Caco-2 (cell line): ENCODE measurements at places on chromosomes 6 and 20.

DNA sequence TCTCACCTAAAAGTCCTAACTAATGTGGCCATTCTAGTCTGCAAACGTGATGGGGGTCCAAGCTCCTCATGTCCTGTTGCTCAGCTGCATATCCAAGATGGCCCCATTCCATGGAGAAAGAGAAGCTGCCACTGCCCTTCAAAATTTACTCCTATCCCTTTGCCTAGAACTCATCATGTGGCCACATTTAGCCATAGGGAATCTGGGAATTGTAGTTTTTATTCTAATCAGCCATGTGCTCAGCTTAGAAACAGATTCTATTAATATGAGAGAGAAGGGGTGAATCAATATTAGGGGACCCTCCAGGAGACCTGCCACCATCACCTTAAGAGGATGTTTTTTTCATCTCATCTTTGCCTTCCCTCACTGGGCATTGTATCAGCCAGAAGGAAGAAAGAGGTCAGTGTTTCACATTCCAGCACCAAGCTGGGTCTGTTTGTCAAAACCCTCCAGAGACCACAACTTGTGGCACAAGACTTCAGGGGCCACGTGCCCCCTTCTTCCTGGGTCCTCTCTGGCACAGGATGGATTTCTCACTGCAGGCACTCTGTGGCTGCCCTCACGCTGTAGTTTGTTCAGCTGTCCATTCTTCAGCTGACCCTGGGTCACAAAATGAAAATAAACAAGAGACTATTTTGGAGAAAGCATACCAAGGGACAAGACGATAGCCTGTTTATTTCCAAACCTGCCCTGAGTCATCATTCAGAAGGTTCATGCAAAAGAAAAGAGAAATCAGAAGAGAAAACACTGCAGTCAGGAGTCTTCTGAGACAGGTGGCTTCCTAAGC lies 172.0 kb downstream of the EYA2 start:
- peak; percentile 15 for DNase-seq

- DNase-seq, result no peak
Measured at GRCh38 chr6:145809211-145809610, 5.4 kb downstream of the FBXO30 start.

DNA sequence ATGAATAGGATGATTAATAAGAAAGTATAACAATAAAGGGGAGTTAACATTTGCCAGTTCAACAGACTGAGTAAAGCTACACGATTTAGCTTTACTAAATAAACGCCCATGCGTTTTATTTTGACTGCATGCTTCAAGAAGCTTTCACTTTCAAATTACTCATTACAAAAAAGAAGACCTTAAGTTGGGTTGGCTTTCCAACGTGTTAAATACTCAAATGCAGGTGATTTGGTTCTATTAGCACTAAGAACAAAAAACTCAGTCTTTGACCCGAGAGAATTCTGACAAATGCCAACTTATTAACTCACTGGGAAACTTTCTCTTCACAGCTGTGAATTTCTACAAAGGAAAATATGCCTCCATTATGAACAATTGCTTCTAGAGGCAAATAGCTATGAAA lies 24.8 kb downstream of the RNF146 start:
- no peak for DNase-seq

DNA sequence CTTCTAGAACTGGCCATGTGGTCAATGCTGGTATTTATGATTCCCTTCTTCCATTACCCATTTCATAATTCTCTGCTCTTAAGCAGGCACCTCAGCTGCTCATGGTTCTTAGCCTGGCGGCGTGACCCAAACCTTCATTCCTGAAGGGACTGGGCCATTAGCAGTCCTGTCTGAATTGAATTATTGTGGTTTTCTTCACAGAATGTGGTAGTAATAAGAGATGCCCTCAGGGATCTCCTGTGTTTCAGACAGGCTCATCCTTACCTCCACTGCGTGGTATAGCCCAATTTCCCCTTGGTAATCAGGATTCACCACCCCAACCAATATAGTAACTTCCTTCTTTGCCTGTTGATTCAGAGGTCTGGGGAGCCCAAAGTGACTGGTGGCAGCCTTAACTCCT lies 37.6 kb downstream of the PKIB start:
- DNase-seq, result no peak

- DNase-seq, result no peak
Measured at GRCh38 chr6:125149256-125150144, 4.1 kb upstream of the TPD52L1 start.

- peak; percentile 33 for DNase-seq
Measured at GRCh38 chr20:2671977-2672376, 8.0 kb upstream of the IDH3B start.

DNA sequence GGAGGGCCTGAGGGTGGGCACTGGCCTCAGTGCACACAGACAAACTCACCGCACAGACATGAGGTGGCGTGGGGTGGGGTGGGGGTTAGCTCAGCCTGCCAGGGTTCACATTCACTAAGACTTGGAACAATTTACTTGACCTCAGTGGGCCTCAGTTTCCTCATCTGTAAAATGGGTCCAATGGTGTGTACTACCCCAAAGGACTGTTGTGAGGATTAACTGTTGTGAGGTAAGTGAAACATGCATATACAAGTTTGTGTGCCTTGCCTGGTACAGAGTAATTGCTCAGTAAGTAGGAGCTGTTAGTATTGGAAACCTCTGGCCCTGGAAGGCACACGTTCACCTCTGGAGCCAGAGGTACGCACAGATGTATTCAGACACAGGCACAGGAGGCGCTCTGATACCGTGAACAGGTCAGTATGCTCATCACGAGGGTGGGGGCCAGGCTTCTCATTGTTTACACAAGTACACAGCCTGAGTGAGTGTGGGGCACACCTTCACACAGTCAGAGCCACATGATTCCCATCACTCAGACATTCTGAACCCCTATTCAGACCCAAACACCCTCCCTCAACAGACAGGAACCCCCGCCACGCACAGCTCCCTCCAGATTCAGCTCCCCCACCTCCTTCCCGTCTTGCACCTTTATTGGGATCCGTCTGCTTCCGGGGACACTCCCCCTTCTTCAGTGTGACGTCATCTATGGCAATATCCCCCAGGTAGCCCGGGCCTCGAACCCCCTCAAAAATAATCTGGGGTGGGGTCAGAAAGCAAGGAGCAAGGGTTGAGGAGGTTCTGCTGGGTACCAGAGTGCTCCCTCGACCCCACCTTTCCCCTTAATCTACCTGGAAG lies 59.9 kb downstream of the MDGA1 start:
- no peak for DNase-seq

DNA sequence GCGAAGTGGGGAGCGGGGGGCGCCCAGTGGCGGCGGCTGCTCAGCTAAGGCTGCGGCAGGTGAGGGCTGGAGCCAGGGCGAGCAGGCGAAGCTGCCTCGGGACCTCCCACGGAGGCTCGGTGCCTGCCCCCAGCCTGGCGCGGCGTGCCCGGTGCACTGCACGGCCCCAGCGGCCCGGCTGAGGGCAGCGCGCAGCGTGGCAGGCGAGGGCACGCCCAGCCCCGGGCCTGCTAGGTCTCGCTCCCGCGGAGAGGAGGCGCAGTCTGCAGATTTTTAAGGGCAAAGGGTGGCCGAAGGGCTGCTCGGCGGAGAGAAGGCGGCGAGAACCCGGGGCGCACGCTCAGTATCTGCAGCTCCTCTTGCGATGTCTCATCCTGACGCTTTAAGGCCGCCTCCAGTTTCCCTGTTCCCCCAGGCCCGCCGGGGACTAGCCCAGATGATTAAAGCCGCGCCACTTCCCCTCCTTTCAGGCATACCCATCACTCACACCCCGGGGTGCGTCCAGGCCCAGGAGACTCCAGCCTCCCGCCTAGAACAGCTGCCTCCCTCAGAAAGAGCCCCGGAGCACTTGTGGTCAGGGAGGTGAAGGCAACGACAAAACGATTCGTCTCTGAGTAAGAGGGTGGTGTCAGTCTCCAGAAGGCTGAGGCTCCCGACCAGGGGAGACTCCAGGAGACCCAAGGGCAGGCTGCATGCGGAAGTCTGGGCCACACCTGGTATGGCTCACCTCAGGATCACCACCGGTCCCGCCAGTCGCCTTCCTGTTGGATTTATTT lies at the start of gene FERMT1:
Gene FERMT1, minus strand, starts transcription at position 158 of the 776 bp plus-strand sequence. CDS start 3,476 bp downstream, outside the sequence.
- peak; percentile 90 for DNase-seq

DNA sequence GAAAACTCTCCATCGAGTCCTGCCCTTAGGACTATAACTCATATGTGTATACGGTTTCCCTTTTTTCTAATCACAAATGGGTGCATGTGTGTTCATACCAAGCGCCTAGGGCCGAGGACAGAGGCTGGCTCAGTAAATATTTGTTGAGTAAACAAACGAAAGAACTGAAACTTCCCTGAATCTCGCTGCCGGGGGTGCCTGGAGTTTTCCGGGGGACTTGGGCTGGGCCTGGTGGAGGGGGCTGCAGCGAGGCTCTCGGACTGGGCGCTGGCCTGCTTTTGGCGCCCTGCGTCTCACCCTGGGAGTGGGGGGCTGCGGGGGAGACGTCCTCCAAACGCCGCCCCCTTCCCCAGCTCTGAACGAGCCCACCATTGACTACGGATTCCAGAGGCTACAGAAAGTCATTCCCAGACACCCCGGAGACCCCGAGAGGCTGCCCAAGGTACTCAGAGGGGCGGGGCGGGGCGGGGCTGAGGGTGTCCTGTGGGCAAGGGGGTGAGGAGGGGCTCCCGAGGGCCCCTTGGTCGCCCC lies 49.0 kb downstream of the CPXM1 start:
- DNase-seq, result peak; percentile 42

GRCh38 chr6:158027590-158028285 lies 46.1 kb downstream of the SYNJ2 start:
- no peak for DNase-seq

- DNase-seq, result no peak
Measured at GRCh38 chr20:41204304-41205265, 67.2 kb downstream of the PLCG1 start.

- no peak for DNase-seq
Measured at GRCh38 chr6:12058172-12058961, 46.3 kb downstream of the HIVEP1 start.

DNA sequence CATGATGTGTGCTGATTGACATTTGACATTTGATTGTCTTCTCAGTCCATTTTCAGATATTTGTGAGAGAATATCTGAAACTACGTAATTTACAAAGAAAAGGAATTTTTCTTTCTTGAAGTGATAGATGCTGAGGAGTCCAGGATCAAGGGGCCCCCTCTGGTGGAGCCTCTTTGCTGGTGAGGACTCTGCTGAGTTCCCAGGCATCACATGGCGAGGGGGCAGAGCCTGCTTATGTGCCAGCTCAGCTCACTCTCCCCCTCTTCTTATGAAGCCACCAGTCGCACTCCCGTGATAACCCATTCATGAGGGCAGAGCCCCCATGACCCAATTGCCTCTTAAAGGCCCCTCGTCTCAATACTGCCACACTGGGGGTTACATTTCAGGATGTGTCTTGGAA lies 91.3 kb downstream of the RPP40 start:
- no peak for DNase-seq

DNA sequence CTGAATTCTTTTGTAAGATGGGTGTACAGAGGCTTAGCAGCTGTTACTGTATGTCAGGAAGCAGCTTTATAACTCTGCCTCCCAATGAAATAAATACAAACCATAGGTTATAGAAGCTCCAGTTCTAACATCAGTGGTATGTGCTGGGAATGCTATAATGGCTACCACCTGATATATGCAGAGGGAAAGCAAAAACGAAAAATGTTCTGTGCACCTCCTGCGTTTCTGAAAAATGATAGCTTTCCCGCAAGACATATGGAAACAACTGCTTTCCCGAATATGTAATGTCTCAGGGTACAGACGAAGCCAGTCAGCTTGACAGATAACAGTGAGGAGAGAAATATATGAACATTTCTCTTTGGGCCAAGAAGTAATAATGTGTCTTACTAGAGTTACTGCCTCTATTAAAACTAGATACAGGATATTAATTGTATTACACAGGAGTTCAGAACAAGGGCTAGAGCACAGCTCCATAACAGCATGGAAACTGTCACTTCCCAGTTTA lies 517.0 kb upstream of the NRSN1 start:
- DNase-seq, result no peak

- DNase-seq, result no peak
Measured at GRCh38 chr20:2153326-2153725, 51.7 kb downstream of the STK35 start.

- DNase-seq, result no peak
Measured at GRCh38 chr6:33705268-33705885, 6.1 kb downstream of the UQCC2 start.

GRCh38 chr6:138655828-138656227 lies 117.7 kb upstream of the CCDC28A start:
- DNase-seq, result no peak

DNA sequence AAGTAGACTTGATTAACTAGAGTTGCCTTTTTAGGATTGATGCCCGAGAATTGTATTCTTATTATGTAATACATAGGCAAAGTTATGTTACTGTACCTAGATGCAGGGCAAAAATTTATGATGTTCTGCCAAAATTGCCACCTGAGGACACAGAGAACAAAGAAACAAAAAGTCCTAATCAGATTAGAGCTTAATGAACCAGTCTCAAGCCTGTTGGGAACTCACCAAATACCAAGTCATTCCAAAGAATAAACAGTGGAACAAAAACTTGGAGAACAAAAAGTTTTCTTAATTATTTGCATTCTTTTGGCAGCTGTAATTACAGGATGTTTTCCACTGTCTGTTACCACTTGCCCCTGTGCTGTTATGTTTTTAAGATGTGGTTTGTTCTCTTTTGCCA lies 154.7 kb upstream of the SGK1 start:
- no peak for DNase-seq

DNA sequence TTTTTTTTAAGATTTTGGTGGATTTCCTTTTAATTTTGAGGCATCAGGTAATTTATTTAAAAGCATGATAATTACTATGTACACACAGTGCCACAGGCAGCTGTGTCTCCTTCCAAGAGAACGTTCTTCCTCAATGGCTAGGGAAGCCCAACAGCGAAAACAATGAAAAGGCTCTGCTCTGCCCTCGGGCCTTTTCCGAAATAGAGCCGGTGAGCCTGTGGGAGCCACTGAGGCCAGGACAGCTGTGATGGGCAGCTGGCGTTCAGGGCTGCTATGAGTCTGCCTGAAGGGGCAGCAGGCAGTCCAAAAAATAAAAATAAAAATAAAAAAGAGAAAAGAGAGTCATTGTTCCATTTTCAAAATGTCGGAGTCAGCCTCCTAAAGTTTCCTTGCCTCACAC lies 443.8 kb downstream of the KIF16B start:
- DNase-seq, result no peak

DNA sequence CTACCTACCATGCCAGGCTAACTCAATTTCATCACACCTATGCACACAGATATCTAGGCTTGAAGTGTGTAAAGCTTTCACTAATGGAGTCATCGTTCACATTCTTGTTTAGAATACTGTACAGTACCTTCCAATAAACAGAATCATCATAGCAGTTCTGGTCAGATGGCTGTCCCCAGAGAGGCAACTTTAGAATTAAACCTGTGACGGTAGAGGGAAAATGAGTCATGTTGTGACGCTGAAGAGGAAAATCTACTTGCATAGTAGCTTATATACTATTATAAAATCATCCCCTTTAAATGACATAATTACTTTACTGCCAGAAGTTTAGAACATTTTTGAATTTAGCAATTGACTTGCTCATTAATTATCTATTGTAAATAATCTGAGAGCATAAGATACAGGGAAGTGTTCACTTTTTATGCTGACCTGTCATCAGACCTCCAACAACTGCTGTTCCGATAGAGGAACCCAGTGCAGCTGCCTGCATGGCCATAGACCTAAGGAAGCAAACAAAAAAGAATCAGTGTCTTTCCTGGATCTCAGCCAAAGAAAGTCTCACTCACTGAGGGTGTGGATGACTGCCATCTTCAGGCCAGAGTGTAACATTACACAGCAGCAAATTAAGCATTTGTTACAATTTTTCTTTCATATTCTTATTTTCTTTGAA lies 29.8 kb downstream of the RHAG start:
- DNase-seq, result no peak

- DNase-seq, result no peak
Measured at GRCh38 chr20:19833395-19833794, 75.3 kb downstream of the RIN2 start.

GRCh38 chr6:135087403-135087802 lies 32.8 kb upstream of the HBS1L start:
- DNase-seq, result no peak
